Pons (tissue), 1 donor: ENCODE measurements at places on chromosomes 7 and 10.

GRCh38 chr7:97512441-97513207 is 219.3 kb upstream of the TAC1 start:
- DNase-seq: no peak

DNA sequence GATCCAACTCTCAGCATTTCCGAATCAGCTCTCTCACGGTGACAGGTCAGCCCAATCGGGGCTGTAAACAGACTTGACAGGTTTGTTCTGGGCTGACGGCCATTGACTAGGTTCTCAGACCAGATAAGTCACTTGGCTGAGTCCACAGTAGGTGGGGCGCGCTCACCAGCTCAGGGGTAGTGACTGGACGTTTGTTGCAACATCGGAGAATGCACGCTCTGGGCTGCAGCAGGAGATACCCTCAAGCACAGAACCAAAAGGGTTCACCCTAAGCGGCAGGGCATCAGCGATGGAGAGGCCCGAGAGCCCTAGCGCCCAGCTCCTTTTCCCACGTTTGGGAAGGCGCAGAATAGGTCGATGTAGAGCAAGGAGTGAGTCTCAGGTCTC is 1.8 kb downstream of the KLLN start:
- peak; percentile 56 for DNase-seq

GRCh38 chr7:43808410-43808809 is 49.9 kb downstream of the BLVRA start:
- no peak for DNase-seq

GRCh38 chr10:20287586-20287985 is 471.4 kb downstream of the PLXDC2 start:
- DNase-seq: no peak

DNA sequence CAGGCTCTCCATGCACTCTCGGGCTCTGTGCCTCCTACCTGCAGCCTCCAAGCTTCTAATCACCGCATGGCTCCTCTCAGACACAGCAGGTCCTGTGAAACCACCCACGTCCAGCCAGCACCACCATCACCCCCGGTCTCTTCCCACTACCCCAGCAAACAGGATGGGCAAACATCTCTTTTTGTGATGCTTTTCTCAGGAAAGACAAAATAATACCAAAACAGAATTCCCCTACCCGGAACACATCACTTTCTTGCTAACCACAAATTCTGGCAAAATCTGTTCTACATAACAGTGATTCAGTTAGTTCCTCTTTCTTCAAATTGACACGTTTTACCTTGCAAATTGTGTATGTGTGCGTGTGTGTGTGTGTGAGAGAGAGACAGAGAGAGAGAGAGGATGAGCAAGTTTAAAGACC is 6.5 kb downstream of the SNX8 start:
- DNase-seq: no peak

GRCh38 chr7:2120251-2120660 is 112.5 kb downstream of the MAD1L1 start:
- DNase-seq: no peak

GRCh38 chr7:68900096-68900495 is 698.2 kb upstream of the AUTS2 start:
- no peak for DNase-seq

DNA sequence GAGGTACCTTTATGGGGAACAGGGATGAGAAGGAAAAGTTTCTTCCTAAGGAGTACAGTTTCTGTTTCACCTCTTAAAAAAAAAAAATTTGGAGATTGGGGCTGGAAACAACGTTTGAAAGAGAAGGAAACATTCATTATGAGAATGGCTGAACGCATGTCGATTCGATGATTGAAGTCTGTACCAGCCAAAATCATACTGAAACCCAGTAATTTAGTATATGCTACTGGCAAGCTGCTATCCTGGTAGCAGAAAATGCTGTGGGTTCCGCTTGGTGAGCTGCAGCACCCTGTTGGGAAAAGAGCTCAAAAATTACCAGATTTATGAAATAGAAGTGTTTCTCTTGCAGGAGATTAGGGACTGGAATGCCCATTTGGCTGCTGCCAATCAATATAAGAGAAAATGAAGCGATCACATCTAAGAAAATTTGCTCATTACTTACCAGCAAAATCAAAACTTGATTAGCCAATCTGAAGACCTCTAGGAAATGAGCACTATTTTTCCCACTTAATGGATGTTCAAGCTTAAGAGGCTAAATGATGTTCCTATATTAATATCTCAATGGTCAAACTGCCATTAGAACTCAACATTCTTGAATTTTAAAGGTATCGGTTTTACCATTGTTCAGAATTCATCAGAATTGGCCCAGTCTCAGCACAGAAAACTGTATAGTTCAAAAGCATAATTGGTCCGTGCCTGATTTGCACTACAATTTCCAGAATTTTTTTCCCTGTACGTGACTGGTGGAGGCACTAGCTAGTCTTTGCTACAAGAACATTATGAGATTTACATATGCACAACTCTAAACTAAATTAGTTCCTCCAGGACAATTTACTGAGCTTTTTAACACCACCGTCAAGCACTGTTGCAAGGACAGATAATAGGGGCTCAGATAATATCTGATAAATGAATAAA is 1.2 kb upstream of the ITGB1 start:
- no peak for DNase-seq

DNA sequence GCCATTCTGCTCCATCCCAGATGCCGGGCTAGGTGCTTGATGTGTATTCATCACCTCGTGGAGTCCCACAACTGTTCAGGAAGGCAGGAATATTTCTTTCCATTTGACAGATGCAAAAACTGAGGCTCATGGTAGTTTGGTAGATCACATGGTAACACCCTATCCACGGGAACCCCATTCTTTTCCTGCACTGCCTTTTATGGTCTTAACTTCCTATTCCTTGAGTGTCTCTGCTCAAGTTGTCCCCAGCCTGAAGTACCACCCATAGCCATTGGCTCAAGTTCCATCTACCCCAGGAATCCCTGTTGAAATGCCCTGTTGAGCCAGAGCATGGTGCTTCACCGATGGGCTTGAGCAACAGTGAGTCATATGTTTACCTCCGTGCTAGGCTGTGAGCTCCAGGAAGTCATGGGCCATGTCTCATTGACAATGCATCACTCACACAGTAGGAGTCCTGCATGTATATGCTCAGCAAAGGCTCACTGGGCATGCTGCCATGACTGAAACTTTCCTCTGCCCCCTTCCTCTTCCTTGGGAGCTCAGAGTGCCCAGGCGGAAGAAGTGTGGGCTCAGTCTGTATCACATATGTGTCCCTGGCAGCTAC is 71.7 kb upstream of the ADAM12 start:
- DNase-seq: no peak

DNA sequence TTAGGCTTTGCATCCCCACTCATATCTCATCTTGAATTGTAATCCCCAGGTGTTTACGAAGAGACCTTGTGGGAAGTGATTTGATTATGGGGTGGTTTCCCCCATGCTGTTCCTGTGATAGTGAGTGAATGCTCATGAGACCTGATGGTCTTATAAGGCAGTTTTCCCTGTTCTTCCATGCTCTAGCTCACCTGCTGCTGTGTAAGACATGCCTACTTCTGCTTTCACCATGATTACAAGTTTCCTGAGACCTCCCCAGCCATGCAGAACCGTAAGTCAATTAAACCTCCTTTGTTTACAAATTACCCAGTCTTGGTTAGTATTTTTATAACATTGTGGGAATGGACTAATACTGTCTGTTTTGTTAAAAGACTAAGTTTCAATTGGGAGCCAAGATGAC is 35.3 kb upstream of the ZNF92 start:
- DNase-seq: no peak

- peak; percentile 72 for DNase-seq
Observed at GRCh38 chr7:31783221-31783620, 96.2 kb downstream of the PPP1R17 start.

DNA sequence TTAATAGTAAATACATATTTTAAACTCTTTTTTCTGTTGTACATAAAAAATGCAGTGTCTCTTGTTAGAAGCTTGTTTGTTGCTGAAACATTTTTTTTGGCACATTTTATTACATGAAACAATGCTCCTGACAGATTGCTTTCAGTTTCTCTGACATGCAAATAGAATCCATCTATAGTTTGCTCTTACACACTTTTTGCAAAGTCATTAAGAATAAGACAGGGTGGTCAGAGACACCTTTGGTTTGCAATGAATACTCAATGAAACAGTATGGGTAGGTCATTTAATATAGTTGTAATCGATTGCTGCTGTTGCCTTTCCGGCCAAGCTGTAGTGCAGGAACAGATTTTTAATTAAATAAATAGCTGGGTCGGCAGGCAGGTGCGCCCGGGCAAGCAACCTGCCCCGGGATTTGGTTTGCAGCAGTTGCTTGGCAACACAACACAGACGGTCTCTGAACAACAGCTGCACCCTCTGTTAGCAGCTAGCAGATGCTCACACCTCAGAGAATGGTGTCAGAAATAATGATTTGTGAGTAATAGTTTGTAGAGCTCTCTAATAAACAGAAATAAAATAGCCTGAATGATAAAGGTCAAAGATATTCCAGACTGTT is 115.7 kb upstream of the CACNA2D1 start:
- no peak for DNase-seq

GRCh38 chr10:71708301-71708703 is 11.3 kb downstream of the C10orf105 start:
- DNase-seq: peak; percentile 37

DNA sequence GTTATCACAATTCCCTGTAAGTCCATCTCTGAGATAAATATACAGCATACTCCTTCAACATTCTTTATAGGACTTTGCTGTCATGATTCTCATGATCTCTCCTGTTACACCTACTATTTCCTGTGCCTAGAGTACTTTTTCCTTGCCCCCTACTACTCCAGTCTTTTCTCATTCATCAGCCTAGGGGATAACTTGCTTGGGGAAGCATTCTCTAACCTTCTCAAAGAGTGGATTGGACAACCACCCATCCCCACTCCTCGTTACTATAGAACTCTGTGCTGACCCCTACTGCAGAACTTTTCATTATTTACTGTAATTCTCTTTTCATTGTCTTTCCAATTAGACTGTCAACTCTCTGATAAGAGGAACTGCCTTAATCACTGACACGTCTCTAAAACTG is 57.4 kb upstream of the TFEC start:
- no peak for DNase-seq

DNA sequence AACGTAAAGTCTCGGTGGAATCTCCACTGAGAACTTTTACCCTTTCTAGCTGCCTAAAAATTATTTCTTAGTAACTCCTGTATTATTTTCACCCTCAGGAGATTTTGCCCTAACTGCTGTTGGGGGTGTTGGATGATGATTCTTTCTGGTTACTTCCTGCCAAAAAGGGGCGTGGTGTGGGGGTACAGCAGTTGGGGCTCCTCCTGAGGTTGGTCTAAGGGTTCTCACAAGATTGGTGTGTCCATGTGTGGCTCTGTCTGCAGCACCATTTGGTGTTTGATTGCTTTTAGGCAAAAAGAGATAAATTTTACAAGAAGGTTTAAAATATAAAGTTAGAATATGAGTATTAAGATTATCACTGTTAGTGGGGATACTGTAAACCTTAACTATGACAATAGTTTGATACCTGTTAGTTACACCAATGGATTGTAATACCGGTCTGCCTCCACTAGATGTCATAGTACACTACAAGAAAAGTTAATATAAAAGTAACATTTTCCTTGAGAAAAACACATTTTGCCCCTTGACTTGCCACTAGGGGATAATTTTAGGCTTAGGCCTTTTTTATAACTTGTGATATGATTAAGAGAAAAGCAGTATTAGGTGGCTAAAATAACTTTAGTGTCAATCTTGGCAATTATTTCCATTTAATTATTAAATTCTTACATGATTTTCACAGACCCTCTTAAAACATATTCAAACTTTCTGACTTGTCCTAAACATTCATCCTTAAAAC is 928.7 kb downstream of the IPMK start:
- peak; percentile 29 for DNase-seq

GRCh38 chr7:55310287-55311025 is 54.7 kb upstream of the LANCL2 start:
- no peak for DNase-seq

DNA sequence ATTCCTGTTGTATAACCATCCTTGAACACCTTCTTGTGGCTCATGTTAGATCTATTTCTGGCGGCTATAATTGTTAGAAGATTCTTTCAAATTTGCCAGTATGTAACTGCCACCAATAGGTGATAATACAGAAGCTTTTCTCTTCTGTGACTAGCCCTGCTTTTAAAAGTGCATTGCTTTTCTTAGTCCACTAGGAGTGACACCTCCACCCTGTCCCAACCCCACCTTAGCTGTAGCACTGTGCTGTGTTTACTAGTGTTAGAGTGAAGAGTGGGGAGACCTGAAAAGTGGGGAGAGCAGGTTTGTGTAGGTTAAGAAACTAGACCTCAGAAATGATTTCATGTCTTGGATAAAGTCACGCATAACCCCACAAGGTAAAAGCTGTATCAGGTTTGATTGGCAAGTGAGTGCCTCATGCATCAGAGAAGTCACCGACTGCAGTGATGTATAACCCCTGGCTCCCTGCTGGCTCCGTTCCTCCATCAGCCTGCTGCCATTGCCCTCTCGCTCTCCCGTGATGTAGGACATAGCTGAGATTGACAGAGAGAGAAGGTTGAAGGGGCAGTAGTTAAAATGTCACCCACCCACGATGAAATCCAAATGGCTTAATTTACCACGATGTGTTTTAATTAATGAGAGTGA is 12.5 kb downstream of the NPVF start:
- no peak for DNase-seq

GRCh38 chr10:71842422-71842821 is 8.6 kb downstream of the PSAP start:
- DNase-seq: no peak

- no peak for DNase-seq
Observed at GRCh38 chr10:78566284-78567111, 502.3 kb upstream of the ZMIZ1 start.

DNA sequence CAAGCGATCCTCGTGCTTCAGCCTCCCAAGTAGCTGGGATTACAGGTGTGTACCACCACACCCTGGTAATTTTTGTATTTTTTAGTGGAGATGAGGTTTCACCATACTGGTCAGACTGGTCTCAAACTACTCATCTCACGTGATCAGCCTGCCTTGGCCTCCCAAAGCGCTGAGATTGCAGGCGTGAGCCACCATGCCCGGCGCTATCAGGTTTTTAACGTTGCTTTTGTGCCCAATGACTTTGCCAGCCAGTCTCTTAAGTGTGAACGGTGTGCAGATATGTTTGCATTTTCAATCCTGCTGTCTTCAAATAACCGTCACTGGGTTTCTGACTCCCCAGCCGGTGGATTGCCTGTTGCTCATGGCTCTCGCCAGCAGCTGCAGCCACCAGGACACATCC is 201.8 kb upstream of the PPP2R2D start:
- DNase-seq: no peak

GRCh38 chr7:8056439-8056838 is 87.8 kb downstream of the GLCCI1 start:
- DNase-seq: no peak

GRCh38 chr7:94338921-94339371 is 55.7 kb upstream of the COL1A2 start:
- DNase-seq: no peak

- DNase-seq: no peak
Observed at GRCh38 chr10:73914036-73914435, 3.1 kb downstream of the PLAU start.

- no peak for DNase-seq
Observed at GRCh38 chr10:26052326-26052725, 118.3 kb downstream of the MYO3A start.

- no peak for DNase-seq
Observed at GRCh38 chr7:25569765-25570164, 341.5 kb upstream of the NPVF start.
